ENCODE measurements at places on chromosomes 12 and 14.

- DNase-seq = peak; percentile 8
Observed at GRCh38 chr14:70697701-70698100, 56.0 kb downstream of the TTC9 start.

- DNase-seq = no peak
Observed at GRCh38 chr12:128137140-128137539, 129.8 kb upstream of the TMEM132C start.

- DNase-seq = no peak
Observed at GRCh38 chr12:45708363-45708762, 21.1 kb upstream of the ARID2 start.

DNA sequence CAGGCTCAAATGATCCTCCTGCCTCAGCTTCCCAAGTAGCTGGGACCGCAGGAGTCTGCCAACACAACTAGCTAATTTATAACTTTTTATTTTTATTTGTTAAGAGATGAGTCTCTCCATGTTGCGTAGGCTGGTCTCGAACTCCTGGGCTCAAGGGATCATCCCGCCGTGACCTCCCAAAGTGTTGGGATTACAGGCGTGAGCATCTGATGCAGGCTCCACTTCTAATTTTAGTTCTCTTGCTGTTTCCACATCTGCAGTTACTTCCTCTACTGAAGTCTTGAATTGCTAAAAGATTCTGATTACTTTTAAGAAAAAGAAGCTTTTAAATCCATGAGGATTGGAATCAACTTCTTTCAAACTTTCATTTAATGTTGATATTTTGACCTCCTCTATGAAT, 13.4 kb upstream of the SNX6 start:
- DNase-seq = no peak

GRCh38 chr12:95870897-95871296, 12.1 kb downstream of the SNRPF start:
- no peak for DNase-seq

GRCh38 chr14:34251662-34252061, 210.4 kb downstream of the SPTSSA start:
- no peak for DNase-seq

- no peak for DNase-seq
Observed at GRCh38 chr14:99768381-99768780, 24.8 kb upstream of the EML1 start.

GRCh38 chr14:49546766-49547165, 39.4 kb downstream of the RPS29 start:
- peak; percentile 15 for DNase-seq

GRCh38 chr12:26701604-26702215, 131.3 kb downstream of the ITPR2 start:
- peak; percentile 67 for DNase-seq

GRCh38 chr12:51382173-51382572, 9.0 kb downstream of the GALNT6 start:
- no peak for DNase-seq

DNA sequence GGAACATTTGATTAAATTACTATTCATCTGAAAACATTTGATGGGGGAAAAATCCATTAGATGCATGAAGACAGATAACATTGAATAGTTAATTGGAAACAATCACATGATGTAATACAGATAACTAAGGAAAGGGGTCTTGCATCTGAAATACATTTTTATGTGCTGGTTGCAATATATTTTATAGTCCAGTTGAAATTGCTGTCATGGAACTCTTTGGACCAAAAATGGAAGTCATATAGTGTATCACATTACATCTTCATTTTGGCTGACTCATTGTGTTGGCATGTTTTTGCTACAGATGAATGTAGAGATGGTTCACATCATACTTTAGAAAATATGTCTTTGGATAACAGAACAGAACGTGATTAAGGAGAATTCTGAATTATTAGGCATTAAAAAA, 43.0 kb upstream of the GNPNAT1 start:
- peak; percentile 79 for DNase-seq

DNA sequence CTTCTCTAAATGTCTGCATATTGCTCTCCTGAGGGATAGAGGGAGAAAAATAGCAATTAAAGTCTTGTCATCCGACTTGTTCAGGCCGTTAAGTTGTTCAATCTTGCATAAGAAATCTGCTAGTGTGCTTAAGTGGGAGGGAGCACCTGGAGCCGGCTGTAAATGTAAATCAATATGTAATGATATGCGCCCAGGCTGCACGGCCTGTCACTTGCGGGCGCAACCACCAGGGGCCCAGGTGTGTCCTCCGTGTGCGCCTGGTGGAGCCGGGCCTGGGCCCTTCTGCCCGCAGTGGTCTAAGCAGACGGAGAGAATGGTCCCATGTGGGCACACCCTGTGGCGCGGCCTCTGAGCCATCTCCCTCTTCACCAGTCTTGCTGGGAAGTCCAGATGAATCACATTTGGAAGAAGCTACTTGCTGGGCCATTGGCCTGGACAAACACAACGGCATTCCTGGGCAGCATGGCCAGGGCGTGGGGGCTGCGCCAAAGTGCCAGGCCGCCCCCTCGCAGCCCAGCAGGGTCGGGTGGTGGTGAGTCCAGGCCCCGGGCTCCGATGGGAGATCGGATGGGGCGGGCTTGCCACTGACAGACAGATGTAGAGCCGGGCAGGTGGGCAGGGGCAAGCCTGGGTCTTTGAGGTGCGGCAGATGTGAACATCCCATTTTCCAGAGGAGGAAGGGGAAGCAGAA, 193.3 kb upstream of the C14orf180 start:
- no peak for DNase-seq

- DNase-seq = no peak
Observed at GRCh38 chr12:77122661-77123060, 57.3 kb upstream of the E2F7 start.

DNA sequence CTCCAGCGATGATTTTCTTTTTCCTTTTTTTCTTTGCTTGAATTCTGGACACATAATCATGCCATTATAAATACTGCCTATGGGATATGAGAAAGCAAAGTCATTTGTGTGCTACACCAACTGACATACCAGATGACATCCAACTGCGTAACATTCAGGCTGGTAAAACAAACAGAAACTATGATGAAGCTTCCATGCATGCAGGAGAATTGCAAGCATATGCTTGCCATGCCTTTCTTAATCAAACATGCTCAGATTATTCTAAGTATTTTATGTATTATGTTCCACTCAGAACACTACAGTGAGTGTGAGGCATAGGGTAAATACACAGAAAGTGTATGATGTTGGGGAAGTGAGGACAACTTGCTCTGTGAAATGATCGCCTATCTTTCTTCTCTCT, 97.4 kb downstream of the C12orf50 start:
- peak; percentile 87 for DNase-seq

DNA sequence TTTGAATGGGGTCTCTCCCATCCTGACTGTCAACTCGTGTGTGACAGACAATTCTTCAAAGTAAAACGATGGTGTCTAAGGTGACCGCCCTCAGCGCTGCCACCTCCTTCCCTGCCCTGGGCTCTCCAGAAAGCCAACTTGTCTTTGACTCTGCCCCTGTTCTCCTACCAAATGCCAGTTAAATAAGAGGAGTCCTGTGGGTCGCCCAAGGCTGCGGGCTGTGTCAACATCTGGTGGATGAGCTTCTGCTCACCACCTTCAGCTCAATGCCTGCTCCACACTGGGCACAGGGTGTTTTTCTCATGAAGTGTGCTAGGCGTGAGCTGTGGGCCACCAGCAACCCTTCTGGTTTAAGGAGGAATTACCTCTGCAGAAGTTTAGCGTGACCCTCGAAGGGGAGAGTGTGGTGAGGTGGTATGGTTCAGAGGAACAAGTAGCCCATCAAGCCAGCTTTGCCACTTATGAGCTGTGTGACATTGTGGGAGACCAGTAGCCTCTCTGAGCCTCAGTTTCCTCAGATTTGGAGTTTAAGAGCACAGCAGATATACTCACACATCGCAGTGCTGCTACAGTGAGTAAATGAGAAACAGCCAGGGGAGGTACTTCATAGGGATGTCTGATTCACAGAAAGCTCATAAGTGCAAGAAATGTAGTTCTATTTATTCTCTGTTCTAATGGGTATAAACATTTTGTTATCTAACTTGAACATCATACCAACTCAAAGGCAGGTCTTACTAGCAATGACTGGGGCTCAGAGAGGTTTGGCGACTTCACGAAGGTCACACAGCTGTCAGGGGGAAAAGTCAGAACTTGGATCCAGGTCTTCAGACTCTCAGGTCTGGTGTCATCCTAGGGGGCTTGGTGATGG, 12.1 kb downstream of the SERPINA1 start:
- DNase-seq = no peak

DNA sequence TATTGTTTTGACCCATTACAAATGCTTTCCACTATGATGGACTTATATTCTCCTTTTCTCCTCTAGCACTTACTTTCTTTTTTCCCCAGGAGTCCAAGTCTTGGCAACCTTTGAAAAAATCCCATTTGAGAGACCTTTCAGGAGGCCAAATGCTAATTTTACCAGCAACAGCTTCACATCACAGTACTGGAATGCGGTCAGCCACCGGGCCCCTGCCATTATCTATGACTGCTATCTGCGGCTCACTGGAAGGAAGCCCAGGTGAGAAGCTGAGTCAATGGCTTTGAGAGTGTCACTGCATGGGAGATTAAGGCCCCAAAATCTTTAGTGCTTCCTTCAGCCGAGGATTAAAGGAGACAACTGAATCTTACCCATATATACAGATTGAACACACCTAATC, 64.2 kb downstream of the ERGIC2 start:
- DNase-seq = peak; percentile 8

- DNase-seq = no peak
Observed at GRCh38 chr12:19238540-19238939, 109.0 kb downstream of the PLEKHA5 start.

- peak; percentile 63 for DNase-seq
Observed at GRCh38 chr14:93263416-93263815, 56.4 kb downstream of the UBR7 start.

DNA sequence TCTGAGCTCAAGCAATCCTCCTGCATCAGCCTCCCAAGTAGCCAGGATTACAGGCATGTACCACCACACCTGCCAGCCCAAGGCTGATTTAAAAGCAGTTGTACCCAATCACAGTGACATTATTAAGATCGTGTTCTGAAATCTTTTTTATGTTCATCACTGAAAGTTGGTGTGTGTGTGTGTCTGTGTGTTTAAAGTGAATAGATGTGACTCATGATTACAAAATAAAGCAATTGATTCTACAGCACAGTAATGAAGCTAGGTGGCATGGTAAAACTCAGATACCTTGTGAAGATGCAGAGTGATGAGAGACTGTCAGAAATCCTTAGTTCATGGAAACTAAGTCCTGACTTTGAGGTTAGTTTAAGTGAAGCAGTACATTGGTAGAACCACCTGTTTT, 74.2 kb upstream of the ATP2B1 start:
- peak; percentile 45 for DNase-seq

DNA sequence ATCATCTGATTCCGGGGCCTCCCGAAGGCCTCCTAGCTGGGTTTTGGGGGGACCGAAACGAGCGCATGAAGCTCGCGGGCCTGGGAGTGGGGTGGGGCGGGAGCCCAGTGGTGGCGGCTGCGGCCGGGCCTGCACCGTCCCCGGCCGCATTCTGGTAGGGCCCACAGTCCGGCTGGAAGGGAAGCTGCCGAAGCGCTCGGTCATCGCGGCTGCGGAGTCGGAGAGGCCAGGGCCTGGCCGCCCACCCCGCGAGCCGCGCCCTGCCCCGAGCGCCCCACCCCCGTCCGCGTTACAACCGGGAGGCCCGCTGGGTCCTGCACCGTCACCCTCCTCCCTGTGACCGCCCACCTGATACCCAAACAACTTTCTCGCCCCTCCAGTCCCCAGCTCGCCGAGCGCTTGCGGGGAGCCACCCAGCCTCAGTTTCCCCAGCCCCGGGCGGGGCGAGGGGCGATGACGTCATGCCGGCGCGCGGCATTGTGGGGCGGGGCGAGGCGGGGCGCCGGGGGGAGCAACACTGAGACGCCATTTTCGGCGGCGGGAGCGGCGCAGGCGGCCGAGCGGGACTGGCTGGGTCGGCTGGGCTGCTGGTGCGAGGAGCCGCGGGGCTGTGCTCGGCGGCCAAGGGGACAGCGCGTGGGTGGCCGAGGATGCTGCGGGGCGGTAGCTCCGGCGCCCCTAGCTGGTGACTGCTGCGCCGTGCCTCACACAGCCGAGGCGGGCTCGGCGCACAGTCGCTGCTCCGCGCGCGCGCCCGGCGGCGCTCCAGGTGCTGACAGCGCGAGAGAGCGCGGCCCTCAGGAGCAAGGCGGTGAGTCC, at the start of gene KLC1:
KLC1 (plus strand) TSS at position 528 of the 819 bp plus-strand sequence. CDS start 25,354 bp downstream, outside the sequence.
- DNase-seq = peak; percentile 89

GRCh38 chr14:74964787-74965485, 9.5 kb upstream of the PGF start:
- peak; percentile 76 for DNase-seq

- no peak for DNase-seq
Observed at GRCh38 chr12:29023436-29024076, 125.5 kb upstream of the FAR2 start.

- no peak for DNase-seq
Observed at GRCh38 chr12:109640961-109641360, 67.4 kb downstream of the MVK start.

GRCh38 chr14:74508844-74509428, 15.4 kb downstream of the ISCA2 start:
- DNase-seq = no peak

- no peak for DNase-seq
Observed at GRCh38 chr12:31714406-31715271, 14.2 kb downstream of the AMN1 start.

- no peak for DNase-seq
Observed at GRCh38 chr14:70724110-70724509, 82.4 kb downstream of the TTC9 start.

DNA sequence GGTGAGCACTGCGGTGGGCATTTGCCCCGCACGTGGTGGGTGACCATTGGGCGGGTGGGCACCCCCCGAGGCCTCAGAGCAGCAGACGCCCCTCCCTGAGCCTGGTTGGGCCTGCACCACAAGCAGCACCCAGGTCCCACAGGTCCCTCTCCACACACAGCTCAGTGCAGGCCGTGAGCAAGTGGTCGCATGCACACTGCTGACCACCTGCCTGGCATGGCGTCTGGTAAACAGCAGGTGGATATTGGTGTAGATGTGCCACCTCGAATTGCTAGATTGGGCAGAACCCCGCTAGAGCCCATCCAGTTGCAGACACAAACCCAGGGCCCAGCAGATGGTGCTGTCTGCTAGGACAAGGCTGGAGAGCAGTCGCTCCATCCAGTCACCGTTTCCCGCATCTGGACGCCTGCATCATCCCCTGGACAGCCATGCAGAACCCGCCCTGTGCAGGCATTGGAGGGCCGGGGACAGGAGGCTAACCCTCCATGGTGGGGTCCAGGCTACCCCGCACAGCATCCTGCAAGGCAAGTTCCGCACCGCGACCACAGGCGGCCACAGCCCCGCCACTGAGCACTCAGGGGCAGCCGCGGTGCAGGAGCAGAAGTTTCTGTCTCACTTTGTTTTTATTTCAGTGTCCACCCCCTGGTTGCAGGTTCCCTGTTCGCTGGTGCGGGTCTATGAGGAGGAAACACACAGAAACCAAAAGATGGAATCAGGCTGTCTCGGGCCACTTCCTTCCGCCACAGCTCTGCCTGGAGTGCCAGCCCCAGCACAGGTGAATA, 45.6 kb upstream of the RIMBP2 start:
- peak; percentile 73 for DNase-seq

GRCh38 chr12:33587354-33587753, 147.7 kb upstream of the SYT10 start:
- no peak for DNase-seq

Measured in foreskin fibroblast (primary cell).